Transverse colon (tissue), 4 donors: ENCODE measurements at places on chromosomes 12 and 14. TPM values are rescaled to one million over a fixed set of nuclear protein-coding genes. Genes with fewer than 3 reads are reported as not detected.

DNA sequence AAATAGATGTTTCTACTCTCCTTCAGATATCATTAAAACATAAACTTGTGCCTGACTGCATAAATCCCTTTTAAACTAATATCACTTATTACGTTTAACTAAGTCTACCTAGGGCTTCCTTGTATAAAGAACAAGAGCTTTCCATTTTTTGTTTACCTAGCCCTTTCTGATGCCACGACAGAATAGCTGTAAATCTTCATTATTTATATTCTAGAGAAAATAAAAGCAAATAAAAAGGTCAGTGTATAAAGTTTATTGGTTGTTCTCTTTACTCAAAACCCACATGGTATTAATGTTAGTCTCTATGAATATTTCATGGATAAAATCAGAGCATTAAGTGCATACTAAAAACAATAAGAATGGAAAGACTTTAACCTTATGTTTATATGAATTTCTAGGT lies 269.1 kb downstream of the NAV3 start:
- DNase-seq: no peak

DNA sequence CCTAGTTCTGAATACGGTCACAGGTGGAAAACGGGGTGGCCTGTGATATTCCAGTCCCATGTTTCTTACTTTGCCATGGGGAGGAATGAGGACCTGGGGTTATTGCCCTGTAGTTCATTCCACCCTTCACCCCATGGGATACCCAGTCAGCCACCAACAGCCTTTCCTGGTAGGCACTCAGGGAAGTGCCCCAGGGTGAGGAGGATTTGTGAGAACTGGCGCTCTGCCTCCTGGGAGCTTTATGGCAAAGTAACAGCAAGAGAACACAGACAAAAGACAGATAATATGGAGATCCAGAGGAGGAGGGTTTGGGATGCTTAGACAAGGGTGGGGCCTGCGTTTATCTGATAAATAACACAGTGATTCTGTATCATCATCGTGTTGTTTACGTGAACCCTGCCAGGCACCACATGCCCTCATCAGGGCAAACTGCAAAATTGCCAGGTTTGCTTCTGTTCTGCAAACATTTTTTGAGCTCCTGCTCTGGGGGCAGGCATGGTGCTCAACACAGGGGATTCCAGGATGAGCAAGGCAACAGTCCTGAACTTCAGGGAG lies 223.5 kb downstream of the SLC41A2 start:
- no peak for DNase-seq

GRCh38 chr14:32939254-32940065 lies 781 bp downstream of the NPAS3 start:
- DNase-seq: peak; percentile 70

GRCh38 chr12:104416585-104416984 lies 40.2 kb upstream of the CHST11 start:
- DNase-seq: no peak

GRCh38 chr12:123526542-123527080 lies 6.9 kb downstream of the RILPL1 start:
- DNase-seq: no peak

GRCh38 chr12:103748002-103748401 lies 93.0 kb downstream of the NT5DC3 start:
- DNase-seq: no peak

DNA sequence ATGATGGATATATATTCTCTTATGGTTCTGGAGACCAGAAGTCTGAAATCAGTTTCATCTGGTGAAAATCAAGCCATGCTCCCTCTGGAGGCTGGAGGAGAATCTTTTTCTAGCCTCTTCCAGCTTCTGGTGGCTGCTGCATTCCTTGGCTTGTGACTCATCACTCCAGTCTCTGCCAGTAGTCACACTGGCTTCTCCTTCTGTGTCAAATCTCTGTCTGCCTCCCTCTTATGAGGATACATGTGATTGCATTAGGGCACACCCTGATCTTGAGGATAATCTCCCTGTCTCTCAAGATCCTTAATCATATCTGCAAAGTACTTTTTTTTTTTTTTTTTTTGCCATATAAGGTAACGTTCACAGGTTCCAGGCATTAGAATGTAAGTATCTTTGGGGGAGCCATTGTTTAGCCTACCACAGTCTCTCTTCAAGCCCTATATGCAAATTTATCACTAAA lies 17.7 kb downstream of the DNAL1 start:
- DNase-seq: no peak

- DNase-seq: peak; percentile 19
Observed at GRCh38 chr12:114744691-114745090, 60.7 kb upstream of the TBX3 start.

DNA sequence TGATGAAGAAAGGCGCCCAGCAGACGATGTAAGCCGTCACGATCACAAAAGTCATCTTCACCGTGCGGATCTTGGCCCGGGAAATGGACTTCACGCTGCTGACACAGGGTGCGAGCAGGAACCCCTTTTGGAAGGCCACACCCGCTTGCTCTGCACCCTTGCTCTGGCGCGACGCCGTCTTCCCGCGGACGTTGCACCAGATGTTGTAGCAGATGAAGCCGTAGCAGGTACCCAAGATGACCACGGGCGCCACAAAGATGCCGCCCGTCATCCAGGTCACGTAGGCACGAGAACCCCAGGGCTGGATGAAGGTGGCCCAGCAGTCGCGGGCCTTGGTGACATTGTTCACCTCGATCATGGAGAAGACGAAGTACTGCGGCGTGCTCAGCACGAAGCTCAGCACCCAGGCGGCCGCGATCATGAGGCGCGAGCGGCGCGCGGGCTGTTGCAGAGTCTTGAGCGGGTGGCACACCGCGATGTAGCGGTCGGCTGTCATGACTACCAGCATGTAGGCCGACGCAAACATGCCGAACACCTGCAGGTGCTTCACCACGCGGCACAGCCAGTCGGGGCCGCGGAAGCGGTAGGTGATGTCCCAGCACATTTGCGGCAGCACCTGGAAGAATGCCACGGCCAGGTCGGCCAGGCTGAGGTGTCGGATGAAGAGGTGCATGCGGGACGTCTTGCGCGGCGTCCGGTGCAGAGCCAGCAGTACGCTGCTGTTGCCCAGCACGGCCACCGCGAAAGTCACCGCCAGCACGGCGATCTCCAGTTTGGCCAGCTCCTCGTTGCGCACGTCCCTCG lies 890 bp downstream of the AVPR1A start:
- DNase-seq: no peak

GRCh38 chr12:23472329-23472971 lies 477.0 kb downstream of the SOX5 start:
- DNase-seq: no peak

GRCh38 chr14:61381553-61381952 lies 60.2 kb downstream of the PRKCH start:
- no peak for DNase-seq

DNA sequence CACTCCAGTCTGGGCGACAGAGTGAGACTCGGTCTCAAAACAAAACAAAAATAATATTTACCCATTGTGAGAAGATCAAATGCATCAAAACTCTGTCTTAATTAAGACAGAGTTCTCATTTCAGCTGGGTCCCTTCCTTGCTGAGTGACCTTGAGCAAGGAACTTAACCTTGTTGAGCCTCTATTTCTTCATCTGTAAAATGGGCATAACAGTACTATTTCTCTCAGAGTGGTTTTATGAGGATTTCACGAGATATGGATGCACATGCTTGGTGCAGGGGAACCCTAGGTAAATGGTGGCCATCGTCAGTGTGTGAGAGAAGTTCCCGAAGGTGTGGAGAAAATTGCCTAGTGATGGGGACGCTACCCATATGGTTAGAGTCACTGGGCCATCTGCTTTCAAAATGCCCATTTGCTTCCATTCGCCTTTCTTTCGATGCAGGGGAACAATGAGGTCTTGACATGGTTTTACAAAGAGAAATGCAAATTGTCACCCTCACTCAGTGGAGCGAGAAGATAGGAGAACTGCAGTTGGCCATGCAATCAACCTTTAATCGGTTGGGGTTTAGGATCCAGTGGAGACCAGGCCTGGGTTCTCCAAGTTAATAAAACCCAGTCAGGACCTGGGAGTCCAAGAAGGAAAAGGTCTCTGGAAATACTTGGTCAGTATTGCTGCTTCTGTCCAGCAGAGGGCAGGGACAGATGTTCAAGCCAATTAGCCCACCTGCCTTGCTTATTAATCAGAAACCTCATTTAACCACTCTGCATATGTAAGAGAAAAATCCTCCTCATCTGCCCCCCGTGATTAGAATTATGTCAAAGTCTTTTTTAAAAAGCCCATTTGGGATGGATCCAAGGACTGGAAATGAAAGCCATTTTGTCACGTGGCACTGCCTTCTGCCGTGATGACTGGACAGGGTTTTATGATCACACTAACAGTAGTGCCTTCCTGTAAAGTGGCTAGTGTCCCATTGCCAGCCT lies 37.2 kb downstream of the CFAP251 start:
- no peak for DNase-seq

- no peak for DNase-seq
Observed at GRCh38 chr14:98513558-98513957, 758.4 kb downstream of the BCL11B start.

DNA sequence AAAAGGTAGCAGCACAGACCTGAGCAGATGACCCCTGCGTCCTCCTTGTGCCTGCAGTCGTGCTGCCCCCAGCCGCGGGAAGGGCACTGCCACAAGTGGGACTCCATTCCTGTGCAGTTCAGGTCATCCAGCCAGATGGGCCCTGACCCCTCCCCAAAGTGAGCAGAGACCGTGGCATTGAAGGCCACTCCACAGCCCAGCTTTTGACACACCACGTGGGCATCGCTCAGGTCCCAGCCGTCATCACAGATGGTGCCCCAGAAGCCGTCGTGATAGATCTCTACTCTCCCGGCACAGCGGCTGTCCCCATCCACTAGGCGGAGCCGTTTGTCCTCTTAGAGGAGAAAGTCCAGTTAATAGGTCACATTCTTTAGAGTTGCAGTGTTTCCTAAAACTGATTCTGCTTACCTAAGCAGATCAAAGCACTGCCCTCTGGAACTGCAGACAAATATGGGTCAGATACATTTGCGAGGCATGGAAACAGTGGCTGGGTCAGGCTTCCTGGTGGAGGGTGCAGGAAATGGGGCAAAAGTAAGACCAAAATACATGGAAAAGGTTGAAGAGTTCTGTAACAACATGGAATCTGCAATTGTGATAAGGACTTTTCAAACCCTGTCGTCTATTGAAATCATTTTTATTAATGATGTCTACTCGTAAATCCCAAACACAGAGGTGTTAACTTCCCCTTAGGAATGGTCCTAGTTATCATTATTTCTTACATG lies 69.4 kb downstream of the CD163L1 start:
- DNase-seq: peak; percentile 42

The SLC17A8 gene
- total RNA-seq: 5.4 TPM

The RDH5 gene
- total RNA-seq: 16.5 TPM

The DAO gene
- not detected for total RNA-seq

The IL26 gene
- total RNA-seq: not detected

The ENDOU gene
- total RNA-seq: not detected

The FOXG1 gene
- not detected for total RNA-seq

The NPAS3 gene
- total RNA-seq: 0.96 TPM
